Activated naive CD8-positive, alpha-beta T cell treated with anti-CD3 and anti-CD28 coated beads, Interleukin-2, amount 50 U/mL, for 16 hours (primary cell): ENCODE measurements at places on chromosomes 13 and 19.

DNA sequence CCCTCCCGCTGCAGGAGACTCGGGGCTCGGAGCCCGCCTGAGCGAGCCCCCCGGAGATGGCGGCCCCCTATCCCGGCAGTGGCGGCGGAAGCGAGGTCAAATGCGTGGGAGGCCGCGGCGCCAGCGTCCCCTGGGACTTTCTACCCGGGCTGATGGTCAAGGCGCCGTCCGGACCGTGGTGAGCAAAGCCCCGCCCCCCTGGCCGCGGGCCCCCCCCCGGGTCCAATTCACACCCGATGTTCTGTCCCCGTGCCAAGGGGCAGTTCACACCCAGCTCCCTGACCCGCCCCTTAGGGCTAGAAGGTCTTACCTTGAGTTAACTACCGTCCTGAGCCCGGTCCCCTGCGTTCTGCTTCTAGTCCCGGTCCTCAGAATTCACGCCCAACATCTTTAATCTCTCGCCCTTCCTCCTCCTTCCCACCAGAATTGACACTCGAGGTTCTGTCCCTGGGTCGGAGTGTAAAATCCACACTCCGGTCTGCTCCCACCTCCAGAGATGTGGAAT, 1.4 kb downstream of the NPAS1 start:
- DNase-seq: no peak

DNA sequence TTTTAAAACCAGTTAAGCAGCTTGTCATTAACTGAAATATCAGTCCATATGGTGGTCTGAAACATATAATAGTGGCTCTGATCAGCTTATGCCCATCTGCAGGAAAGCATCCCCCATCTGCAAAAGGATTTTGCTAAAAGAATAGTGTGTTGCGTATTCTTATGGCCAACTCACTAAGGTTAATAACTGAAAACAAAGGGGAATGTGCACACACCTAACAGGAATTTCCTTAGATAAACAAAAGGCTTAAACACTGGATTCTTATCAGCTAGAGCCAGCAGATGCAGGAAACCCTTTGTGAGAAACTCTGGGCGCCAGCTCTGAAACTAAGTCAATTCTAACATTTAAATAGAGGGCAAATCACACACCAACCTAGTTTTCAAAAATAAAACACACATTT, 22.1 kb downstream of the VPS36 start:
- DNase-seq: no peak

- no peak for DNase-seq
Measured at GRCh38 chr13:51832471-51833152, 12.4 kb downstream of the TMEM272 start.

DNA sequence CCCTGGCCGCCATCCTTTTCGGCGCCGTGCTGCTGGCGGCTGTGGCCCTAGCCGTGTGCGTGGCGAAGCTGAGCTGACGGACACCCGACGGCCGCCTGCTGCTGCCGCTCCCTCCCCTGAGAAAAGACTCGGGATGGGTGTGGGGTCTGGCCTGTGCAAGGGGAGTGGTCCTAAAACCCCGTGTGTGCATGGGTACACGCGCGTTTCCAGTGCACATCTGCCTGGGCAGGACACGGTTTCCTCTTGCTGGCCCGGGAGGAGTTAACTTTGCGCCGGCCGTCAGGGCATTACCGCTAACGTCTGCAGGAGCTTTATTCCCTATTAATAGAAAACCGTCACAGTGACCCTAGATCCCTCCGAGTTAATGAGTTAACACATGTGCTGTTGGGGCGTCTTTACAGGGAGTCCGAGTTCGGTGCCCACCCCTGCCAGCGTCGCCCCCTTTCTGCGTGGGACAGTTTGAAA, 1.3 kb downstream of the RGS9BP start:
- DNase-seq: no peak

DNA sequence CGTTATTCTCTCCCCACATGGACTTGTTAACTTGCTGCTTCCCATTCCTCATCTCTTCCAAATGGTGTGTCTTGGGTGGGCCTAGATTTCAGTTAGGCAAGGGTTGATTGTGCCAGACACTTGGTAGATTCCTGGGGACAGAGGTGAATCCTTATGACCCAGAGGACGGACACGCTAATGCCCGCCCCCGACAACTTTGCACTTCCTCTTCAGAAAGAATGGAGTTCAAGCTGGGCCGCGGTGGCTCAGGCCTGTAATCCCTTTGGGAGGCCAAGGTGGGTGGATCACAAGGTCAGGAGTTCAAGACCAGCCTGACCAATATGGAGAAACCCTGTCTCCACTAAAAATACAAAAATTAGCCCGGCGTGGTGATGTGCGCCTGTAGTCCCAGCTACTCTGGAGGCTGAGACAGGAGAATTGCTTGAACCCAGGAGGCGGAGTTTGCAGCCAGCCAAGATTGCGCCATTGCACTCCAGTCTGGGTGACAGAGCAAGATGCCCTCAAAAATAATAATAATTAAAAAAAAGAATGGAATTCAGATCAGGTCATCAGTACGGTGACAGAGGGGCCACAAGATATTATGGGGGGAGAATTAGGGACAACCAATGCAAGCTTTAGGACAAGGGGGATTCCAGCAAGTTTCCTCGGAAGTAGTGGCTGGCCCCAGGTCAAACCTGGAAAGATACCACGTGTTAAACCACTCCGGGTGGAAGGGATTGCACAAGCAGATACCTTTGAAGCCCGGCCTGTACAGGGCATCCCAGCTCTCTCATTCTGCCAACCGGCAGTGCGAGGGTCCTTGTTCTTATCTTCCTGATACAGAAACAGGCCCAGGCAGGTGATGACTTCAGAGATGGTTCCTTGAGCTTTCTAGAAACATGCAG, 2.7 kb downstream of the MYO9B start:
- no peak for DNase-seq

DNA sequence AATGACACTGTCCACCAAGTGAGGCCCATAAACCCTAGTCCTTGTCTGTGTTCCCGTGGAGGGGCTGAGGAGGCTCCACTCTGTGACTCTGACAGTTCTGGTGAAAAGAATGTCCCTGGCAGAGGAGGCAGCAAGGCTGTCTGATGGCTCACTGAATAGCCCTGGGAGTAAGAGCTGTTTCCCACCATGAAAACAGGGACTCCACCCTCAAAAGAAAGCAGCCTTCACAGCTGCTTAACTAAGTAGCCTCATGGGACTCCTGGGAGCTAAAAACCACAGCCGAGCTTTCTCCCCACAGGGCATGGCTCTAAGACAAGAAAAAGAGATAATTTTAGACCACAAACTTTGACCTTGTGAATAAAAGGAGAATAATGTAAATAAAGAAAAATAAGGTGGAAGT, 135.1 kb upstream of the FRY start:
- no peak for DNase-seq

- no peak for DNase-seq
Measured at GRCh38 chr13:68254151-68254550, 1024.0 kb upstream of the PCDH9 start.

DNA sequence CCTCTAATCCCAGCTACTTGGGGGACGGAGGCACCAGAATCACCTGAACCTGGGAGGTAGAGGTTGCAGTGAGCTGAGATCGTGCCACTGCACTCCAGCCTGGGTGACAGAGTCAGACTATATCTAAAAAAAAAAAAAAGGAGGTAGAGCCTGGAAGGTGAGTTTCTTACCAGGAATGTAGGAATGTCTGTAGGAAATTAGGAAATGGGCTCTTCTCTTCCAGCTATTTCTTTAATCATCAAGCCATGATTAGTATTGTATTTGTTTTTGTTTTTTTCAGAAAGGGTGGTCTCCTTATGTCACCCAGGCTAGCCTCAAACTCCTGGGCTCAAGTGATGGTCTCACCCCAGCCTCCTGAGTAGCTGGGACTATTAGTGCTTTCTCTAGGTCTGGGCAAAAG, 26.3 kb upstream of the SERP2 start:
- DNase-seq: no peak

GRCh38 chr13:74761801-74762757, 627.9 kb upstream of the KLF12 start:
- DNase-seq: no peak

DNA sequence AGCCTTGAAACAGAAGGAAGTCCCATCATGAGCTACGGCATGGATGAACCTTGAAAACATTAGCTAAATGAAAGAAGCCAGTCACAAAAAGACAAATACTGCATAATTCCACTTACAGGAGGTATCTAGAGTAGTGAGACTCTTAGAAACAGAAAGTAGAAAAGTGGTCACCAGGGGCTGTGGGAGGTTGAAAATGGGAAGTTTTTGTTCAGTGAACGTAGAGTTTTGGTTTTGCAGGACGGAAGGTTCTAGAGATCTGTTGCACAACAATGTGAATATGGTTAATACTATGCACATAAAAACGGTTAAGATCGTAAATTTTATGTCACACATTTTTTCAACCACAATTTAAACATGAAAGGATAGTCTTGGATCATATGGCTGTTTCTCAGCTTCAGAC, 11.9 kb upstream of the SLC10A2 start:
- DNase-seq: no peak

DNA sequence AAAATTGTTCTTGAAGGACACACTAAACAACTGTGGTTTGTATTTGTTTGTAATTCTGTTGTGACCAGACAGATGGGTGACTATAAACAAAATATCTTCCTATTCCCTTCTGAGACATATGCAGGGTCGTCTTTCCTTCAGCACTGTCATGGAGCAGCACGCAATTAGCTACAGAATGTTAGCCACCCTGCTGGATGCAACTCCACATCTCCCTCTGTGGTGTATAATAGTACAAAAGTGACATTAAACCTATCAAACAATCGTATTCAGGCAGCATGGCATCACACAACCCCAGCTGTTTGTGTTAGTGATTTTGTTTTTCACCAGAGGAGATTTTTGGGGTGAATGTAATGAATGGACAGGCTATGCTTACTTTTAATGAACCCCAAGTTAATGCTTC, 146.2 kb downstream of the GPC6 start:
- DNase-seq: no peak

DNA sequence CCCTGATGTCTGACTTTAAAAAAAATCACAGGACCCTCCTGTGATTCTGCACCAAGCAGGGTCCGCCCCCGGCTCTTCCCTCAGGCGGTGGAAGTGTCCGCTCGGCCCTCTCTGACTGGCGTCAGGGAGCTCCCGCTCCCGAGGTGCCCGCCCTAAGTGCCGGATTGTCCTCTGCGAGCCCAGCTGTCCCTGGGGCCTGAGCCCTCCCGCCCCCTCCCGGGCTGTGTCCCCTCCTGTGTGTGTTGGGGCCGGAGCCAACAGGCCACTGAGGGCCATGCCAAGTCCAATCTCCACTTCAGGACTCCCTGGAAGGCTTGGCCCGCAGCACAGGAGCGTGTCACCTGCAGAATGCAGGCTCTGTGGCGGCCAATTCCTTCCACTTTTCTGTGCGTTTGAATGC, 25.4 kb downstream of the MAP2K2 start:
- no peak for DNase-seq

DNA sequence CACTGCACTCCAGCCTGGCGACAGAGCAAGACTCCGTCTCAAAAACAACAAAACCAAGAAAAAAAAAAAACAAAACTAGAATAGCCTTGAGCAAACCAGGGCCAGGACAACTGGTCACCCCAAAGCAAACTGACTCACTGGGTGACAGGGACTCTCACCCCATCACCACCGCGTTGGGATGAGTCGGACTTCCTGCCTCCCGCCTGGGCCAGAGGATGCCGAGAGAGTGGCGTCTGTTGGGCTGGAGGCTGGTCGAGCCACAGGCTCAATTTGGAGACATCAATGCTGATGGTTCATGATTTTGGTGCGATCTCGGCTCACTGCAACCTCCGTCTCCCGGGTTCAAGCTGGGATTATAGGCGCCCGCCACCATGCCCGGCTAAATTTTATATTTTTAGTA, 11.6 kb downstream of the TMPRSS9 start:
- DNase-seq: no peak

GRCh38 chr13:43758834-43759233, 27.9 kb downstream of the ENOX1 start:
- no peak for DNase-seq

DNA sequence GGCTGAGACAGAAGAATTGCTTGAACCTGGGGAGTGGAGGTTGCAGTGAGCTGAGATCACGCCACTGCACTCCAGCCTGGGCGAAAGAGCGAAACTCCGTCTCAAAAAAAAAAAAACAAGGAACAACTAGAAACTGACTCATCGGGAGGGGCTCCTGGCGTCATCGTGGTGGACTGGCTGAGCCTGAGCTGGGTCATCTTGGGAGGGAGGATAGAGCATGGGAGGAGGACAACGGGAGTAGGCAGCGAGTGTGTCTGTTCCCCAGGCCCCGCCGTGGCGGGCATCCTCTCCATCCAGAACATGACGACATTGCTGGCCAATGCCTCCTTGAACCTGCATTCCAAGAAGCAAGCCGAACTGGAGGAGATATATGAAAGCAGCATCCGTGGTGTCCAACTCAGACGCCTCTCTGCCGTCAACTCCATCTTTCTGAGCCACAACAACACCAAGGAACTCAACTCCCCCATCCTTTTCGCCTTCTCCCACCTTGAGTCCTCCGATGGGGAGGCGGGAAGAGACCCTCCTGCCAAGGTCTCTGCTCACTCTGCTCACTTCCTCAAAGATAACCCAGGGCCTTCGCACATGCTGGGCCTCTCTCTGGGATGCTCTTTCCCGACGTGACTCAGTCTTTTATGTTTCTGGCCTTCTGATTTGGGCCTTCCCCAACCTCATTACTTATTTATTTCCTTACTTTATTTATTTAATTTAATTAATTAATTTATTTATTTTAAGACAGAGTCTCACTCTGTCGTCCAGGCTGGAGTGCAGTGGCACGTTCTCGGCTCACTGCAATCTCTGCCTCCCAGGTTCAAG, 16.6 kb downstream of the DDX39A start:
- no peak for DNase-seq

DNA sequence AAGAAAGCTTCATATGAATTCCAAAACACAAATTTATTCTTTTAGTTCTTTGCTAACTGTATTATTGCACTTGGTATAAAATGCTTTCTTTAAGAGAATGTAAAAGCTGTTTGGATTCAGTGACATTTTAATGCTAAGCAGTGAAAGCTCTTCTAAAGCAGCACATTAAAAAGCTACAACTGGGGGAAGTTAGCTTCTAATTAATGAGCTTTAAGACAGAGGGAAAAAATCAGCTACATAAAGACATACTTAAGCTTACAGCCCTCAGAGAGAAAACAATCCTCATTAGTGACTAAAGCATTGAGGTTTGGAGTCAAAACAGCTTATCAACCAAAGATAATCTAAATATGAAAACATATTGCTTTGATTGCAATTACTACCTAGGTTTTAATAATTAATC, 1222.2 kb upstream of the SPRY2 start:
- DNase-seq: no peak

DNA sequence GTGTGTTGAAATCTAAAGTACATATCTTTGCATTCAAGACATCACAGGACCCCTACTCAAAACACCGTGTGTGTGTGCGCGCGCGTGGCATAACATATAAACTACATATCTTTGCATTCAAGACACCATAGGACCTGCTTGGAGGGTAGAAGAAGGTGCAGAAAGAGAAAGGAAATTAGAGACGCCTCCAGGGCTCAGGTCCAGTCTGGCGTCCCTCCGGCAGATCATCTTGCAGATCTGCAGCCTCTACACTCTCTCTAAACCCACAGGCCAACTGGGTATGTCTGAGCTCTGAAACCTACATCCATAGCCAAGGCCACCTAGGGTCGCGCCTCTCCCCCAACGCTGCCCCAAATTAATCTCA, 659 bp upstream of the PAFAH1B3 start:
- no peak for DNase-seq
